ENCODE measurements at places on chromosomes 16 and 17. TPM values are rescaled to one million over a fixed set of nuclear protein-coding genes. Genes with fewer than 3 reads are reported as not detected.

TBKBP1 gene
- 12.8 TPM for total RNA-seq

GNG13 gene
- total RNA-seq = not detected

HS3ST3B1 gene
- total RNA-seq = 0.33 TPM

CES1 gene
- total RNA-seq = not detected

SLFN5 gene
- 14.5 TPM for total RNA-seq

KRT33B gene
- total RNA-seq = not detected

CA7 gene
- total RNA-seq = not detected

ABCC11 gene
- total RNA-seq = not detected

CCL11 gene
- not detected for total RNA-seq

CCL16 gene
- not detected for total RNA-seq

KRT36 gene
- not detected for total RNA-seq

KRT27 gene
- total RNA-seq = not detected

SPNS2 gene
- total RNA-seq = 2.6 TPM

NLRP1 gene
- total RNA-seq = 1.8 TPM

SLC6A4 gene
- total RNA-seq = not detected

TEN1 gene
- total RNA-seq = 62.4 TPM

CNTNAP1 gene
- 4.6 TPM for total RNA-seq

SYT17 gene
- 11.8 TPM for total RNA-seq

Measured in PC-3 (cell line).